ENCODE measurements at places on chromosomes 3 and 15. TPM values are rescaled to one million over a fixed set of nuclear protein-coding genes. Genes with fewer than 3 reads are reported as not detected.

- H3K4me1 ChIP-seq, result peaks cover 34% of the 10 kb centered on the region
- DNase-seq, result no peak
- no peak overlapping the region for H3K4me3 ChIP-seq
- H3K36me3 ChIP-seq, result peaks cover 52% of the 10 kb centered on the region
- H3K27ac ChIP-seq, result peak overlapping the region; percentile 29
These were observed 22.7 kb downstream of the ST6GAL1 start for GRCh38 chr3:186953011-186953487.

DNA sequence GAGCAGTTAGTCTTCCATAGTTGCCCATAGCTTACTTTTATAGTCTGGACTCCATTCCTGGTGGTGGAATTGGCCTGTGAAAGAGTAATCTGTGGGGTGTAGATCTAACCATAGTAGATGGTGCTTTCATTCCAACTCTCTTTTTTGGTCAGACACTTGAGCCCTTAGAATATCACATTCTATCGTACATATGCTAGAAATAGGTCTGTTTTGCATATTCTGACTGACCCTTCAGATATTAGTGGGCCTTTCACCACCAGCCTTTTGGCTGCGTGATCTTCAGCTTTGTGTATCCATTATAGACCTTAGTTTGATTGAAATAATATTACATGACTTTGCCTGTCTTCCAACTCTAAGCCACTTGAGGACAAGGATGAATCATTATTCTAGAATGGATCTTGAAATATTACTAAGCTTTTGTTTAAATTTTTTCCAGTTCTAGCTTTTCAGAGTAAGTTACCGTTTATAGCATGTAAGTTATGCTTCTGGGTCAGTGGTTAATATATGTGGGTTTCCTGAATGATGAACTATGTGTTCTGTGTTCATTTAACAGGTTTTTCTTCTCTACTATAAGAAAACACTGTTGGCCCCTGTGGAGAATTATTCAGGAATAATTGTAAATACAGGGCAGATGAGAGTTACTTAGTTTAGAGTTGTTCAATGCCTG lies 8.7 kb downstream of the RAB7A start:
- H3K27me3 ChIP-seq, result no peaks in the 10 kb centered on the region
- no peak overlapping the region for H3K27ac ChIP-seq
- peaks cover 44% of the 10 kb centered on the region for H3K36me3 ChIP-seq

GRCh38 chr3:170355738-170356595 lies 1.5 kb upstream of the SKIL start:
- peak overlapping the region; percentile 57 for H3K27ac ChIP-seq
- H3K27me3 ChIP-seq, result no peaks in the 10 kb centered on the region
- no peak for DNase-seq
- peaks cover 48% of the 10 kb centered on the region for H3K4me1 ChIP-seq

GRCh38 chr15:91456921-91457320 lies 356.9 kb downstream of the SV2B start:
- H3K36me3 ChIP-seq, result no peaks in the 10 kb centered on the region
- H3K4me1 ChIP-seq, result no peaks in the 10 kb centered on the region
- no peak overlapping the region for H3K4me3 ChIP-seq
- no peak overlapping the region for H3K27ac ChIP-seq
- DNase-seq, result no peak

- DNase-seq, result no peak
- no peak overlapping the region for H3K4me3 ChIP-seq
- no peaks in the 10 kb centered on the region for H3K4me1 ChIP-seq
- H3K27ac ChIP-seq, result no peak overlapping the region
- no peaks in the 10 kb centered on the region for H3K36me3 ChIP-seq
- H3K27me3 ChIP-seq, result no peaks in the 10 kb centered on the region
These were observed 44.0 kb downstream of the CHSY1 start for GRCh38 chr15:101207867-101208288.

GRCh38 chr15:29740692-29741311 lies 81.5 kb downstream of the TJP1 start:
- no peaks in the 10 kb centered on the region for H3K27me3 ChIP-seq
- H3K27ac ChIP-seq, result no peak overlapping the region
- DNase-seq, result peak; percentile 59
- H3K4me3 ChIP-seq, result no peak overlapping the region
- H3K4me1 ChIP-seq, result no peaks in the 10 kb centered on the region
- no peaks in the 10 kb centered on the region for H3K36me3 ChIP-seq

GRCh38 chr15:69509131-69509530 lies 56.5 kb downstream of the RPLP1 start:
- no peak overlapping the region for H3K27ac ChIP-seq
- H3K36me3 ChIP-seq, result no peaks in the 10 kb centered on the region
- H3K27me3 ChIP-seq, result no peaks in the 10 kb centered on the region
- no peak overlapping the region for H3K4me3 ChIP-seq
- H3K4me1 ChIP-seq, result no peaks in the 10 kb centered on the region

- peak; percentile 56 for DNase-seq
- no peak overlapping the region for H3K27ac ChIP-seq
- no peaks in the 10 kb centered on the region for H3K36me3 ChIP-seq
- H3K27me3 ChIP-seq, result no peaks in the 10 kb centered on the region
- no peaks in the 10 kb centered on the region for H3K4me1 ChIP-seq
- no peak overlapping the region for H3K4me3 ChIP-seq
These were observed 464.1 kb upstream of the RARB start for GRCh38 chr3:24963762-24964625.

DNA sequence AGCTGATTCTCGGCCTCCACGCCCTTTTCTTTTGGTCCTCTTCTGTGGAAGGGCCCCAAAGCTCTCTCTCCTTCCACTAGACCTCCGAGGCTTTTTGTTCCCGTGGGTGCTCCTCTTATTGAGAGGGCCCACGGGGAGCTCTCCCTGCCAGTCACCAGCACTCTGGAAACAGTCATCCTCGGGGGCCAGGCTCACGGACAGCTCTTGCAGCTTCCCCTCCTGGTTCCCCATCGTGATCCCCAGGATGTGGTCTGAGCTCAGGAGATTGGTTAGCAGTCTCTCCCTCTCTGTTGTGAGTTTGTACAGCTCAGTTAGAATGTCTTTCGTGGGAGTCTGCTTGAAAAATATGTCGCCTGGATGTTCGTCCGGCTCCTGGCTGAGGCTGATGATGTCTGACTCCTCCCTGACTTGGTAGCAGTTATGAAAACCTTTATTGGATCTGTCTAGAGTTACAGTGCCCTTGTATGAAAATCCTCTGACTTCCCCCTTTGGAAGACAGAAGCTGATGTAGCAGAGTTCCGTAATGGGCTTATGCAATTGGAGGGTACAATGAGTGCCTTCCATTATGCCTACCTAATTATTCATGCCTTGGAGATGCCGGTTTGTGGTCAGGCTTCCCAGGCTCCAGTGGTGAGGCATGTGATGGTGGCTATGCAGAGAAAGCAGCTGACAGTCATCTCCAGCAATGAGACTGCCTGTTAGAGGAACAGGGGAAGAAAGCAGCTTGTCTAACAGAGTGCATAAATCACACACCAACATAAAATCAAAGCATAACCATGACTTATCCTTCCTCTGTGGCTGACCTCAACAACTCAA lies 40.0 kb downstream of the FMN1 start:
- no peaks in the 10 kb centered on the region for H3K4me1 ChIP-seq
- no peak overlapping the region for H3K27ac ChIP-seq
- H3K4me3 ChIP-seq, result no peak overlapping the region
- no peak for DNase-seq
- H3K36me3 ChIP-seq, result no peaks in the 10 kb centered on the region

DNA sequence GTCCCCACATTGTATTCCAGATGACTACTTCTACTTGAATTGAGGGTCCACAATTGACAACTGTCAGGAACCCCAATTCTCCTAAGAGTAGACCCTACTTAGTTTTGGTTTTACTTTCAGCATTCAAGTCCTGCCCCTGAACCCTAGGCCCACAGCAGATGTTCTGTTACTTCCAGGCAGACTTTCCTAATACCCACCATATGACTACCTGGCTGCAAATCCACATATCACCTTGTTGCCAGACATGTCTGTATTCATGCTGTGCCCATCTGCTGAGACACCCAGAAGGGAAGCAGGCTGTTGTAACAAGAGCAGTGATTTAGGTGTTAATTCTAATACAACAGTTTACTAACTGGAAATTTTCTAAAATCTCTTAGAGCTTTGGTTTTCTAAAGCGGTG lies 235.1 kb upstream of the CCDC54 start:
- DNase-seq, result no peak
- H3K4me1 ChIP-seq, result no peaks in the 10 kb centered on the region
- no peak overlapping the region for H3K4me3 ChIP-seq
- no peaks in the 10 kb centered on the region for H3K27me3 ChIP-seq
- H3K27ac ChIP-seq, result no peak overlapping the region

DNA sequence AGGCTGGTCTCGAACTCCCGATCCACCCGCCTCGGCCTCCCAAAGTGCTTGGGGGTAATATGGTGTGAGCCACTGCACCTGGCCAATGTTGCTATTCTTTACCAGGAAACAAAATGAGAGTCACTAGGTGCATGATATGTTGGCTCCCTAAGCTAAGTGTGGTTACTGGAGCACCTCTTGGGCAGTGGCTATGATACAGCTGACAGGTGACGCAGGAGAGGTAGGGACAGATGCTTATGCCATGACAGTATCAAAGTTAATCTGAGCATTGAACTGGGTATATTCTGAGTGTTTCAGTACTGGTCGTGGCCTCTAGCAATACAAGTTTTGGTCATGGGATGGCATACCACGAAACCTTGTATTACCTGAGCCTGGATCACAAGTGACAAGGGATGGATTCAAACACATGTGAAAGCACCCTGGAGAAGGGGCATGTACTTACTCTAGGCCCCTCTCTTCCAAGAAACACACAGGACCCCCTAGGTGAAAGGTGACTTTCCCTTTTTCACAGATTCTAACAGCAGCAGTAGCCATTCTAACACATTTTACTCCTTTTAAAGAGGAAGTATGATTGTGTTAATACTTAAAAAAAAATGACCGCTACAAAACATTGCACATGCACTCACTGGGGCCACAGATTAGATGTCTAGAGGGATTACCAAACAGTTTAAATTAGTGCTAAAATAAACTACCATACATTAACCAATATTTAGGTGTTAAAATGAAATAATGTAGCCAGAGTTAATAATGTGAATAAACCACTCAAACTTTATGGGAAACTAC lies 467.3 kb downstream of the SHQ1 start:
- H3K27me3 ChIP-seq, result no peaks in the 10 kb centered on the region
- H3K4me3 ChIP-seq, result no peak overlapping the region
- DNase-seq, result no peak
- H3K36me3 ChIP-seq, result 0 out of 2 replicates have a peak, but pooled peaks cover 3% of the 10 kb centered on the region
- no peak overlapping the region for H3K27ac ChIP-seq

GRCh38 chr3:66401675-66402491 lies 98.9 kb downstream of the LRIG1 start:
- H3K36me3 ChIP-seq, result peaks cover 4% of the 10 kb centered on the region
- no peaks in the 10 kb centered on the region for H3K27me3 ChIP-seq
- DNase-seq, result no peak
- H3K4me3 ChIP-seq, result no peak overlapping the region

GRCh38 chr3:49591615-49592014 lies 37.3 kb downstream of the BSN start:
- no peak for DNase-seq
- H3K27me3 ChIP-seq, result no peaks in the 10 kb centered on the region
- no peak overlapping the region for H3K27ac ChIP-seq
- no peaks in the 10 kb centered on the region for H3K4me1 ChIP-seq
- no peaks in the 10 kb centered on the region for H3K36me3 ChIP-seq

DNA sequence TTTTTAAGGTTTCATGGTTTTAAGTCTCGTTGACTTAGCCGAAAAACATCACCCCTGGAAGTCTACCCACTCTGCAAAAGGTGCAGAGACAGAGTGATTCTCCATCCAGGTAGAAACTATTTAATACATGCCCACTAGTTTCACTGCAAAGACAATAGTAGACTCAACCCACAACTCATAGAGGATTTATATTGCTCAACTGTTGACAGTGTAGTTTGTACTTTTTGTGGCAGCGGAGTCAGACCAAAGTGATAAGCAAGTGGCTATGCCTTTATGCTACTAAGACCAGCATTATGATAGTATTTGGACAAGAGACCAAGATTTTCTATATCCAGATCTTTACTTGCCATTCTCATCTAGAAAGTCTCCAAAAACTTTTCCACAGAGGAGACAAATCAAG lies 98.8 kb upstream of the ZBTB20 start:
- H3K27ac ChIP-seq, result no peak overlapping the region
- DNase-seq, result no peak
- no peaks in the 10 kb centered on the region for H3K36me3 ChIP-seq
- H3K4me1 ChIP-seq, result no peaks in the 10 kb centered on the region
- H3K4me3 ChIP-seq, result no peak overlapping the region

- H3K36me3 ChIP-seq, result no peaks in the 10 kb centered on the region
- no peak overlapping the region for H3K4me3 ChIP-seq
- H3K27me3 ChIP-seq, result no peaks in the 10 kb centered on the region
- no peak for DNase-seq
These were observed 322.6 kb downstream of the THSD4 start for GRCh38 chr15:71437919-71438318.

GRCh38 chr3:77563012-77563411 lies 523.1 kb downstream of the ROBO2 start:
- H3K4me3 ChIP-seq, result no peak overlapping the region
- no peak overlapping the region for H3K27ac ChIP-seq
- H3K36me3 ChIP-seq, result no peaks in the 10 kb centered on the region

DNA sequence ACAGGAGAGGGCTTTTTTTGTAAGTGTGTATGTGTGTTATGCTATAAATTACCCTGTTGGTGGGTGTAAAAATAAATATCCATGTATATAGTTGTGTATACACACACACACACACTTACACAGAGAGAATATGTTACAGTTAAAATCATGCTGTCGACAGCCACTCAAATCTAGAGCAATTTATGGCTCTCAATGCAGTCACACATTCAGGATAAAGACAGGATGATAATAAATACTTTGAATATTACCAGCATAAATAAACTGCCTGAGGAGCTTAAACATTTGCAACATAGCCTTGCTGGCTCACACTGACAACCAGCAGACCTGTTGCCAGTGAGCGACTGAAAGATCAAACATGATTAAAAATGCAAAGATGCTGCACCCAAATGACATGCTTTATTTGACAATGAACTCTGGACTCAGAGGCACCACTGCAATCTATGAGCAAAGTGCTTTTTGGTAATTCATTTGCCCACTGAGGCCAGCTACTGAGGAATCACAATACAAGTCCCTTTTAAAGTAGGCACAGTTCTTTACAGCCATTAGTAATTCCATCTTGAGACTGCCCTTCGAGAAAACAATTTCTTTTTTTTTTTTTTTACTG lies 458.9 kb downstream of the FHIT start:
- DNase-seq, result no peak
- no peak overlapping the region for H3K4me3 ChIP-seq
- no peaks in the 10 kb centered on the region for H3K36me3 ChIP-seq

- H3K36me3 ChIP-seq, result no peaks in the 10 kb centered on the region
- H3K4me3 ChIP-seq, result no peak overlapping the region
- no peaks in the 10 kb centered on the region for H3K4me1 ChIP-seq
- no peak overlapping the region for H3K27ac ChIP-seq
These were observed 584.0 kb downstream of the GRM7 start for GRCh38 chr3:7444886-7445285.

- no peak overlapping the region for H3K4me3 ChIP-seq
- DNase-seq, result no peak
- H3K27me3 ChIP-seq, result no peaks in the 10 kb centered on the region
- H3K27ac ChIP-seq, result no peak overlapping the region
- H3K4me1 ChIP-seq, result no peaks in the 10 kb centered on the region
These were observed 71.9 kb upstream of the MYZAP start for GRCh38 chr15:57519806-57520205.

GRCh38 chr15:95894407-95894956 lies 436.0 kb upstream of the NR2F2 start:
- H3K4me1 ChIP-seq, result no peaks in the 10 kb centered on the region
- no peak overlapping the region for H3K27ac ChIP-seq
- H3K27me3 ChIP-seq, result no peaks in the 10 kb centered on the region
- no peak for DNase-seq
- H3K36me3 ChIP-seq, result no peaks in the 10 kb centered on the region

Gene MAGI1
- total RNA-seq, result 0.71 TPM

Gene CATSPER2
- 5.1 TPM for total RNA-seq

Gene SLC51A
- total RNA-seq, result not detected

Gene SLC22A14
- total RNA-seq, result not detected

Gene CPA3
- total RNA-seq, result not detected

Gene HDAC11
- 1.6 TPM for total RNA-seq

Gene NUDT16
- 3.1 TPM for total RNA-seq

Gene CTDSPL
- not detected for total RNA-seq

Gene LRRK1
- 87.3 TPM for total RNA-seq
